ENCODE measurements at places on chromosomes 1 and 21. TPM values are rescaled to one million over a fixed set of nuclear protein-coding genes. Genes with fewer than 3 reads are reported as not detected.

DNA sequence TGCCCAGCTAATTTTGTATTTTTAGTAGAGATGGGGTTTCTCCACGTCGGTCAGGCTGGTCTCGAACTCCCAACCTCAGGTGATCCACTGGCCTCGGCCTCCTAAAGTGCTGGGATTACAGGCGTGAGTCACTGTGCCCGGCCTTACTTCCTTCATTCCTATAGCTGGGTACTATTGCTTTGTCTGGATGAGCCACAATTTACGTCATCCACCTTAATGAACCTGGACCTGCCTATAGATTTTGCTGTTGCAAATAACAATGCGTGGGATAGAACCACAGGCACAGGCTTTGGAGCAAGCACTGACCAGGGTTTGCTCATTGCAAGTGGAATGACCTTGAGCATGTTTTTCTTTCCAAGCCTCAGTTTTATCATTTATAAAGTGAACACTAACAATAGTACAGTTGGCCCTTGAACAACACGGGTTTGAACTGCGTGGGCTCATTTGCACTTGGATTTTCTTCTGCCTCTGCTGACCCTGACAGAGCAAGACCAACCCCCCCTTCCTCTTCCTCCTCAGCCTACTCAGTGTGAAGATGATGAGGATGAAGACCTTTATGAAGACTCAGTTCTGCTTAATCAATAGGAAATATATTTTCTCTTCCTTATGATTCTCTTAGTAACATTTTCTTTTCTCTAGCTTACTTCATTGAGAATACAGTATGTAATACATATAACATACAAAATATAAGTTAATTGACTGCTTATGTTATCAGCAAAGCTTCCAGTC, 33.3 kb upstream of the BECN2 start:
- no peaks in the 10 kb centered on the region for H3K4me1 ChIP-seq
- no peak overlapping the region for H3K4me3 ChIP-seq

- peak overlapping the region; percentile 68 for H3K27ac ChIP-seq
- H3K27me3 ChIP-seq = no peaks in the 10 kb centered on the region
- H3K36me3 ChIP-seq = no peaks in the 10 kb centered on the region
Measured at GRCh38 chr1:160645386-160646130, 1.3 kb downstream of the SLAMF1 start.

- H3K4me3 ChIP-seq = no peak overlapping the region
- DNase-seq = no peak
- H3K4me1 ChIP-seq = no peaks in the 10 kb centered on the region
Measured at GRCh38 chr21:17402937-17403336, 109.9 kb upstream of the CXADR start.

DNA sequence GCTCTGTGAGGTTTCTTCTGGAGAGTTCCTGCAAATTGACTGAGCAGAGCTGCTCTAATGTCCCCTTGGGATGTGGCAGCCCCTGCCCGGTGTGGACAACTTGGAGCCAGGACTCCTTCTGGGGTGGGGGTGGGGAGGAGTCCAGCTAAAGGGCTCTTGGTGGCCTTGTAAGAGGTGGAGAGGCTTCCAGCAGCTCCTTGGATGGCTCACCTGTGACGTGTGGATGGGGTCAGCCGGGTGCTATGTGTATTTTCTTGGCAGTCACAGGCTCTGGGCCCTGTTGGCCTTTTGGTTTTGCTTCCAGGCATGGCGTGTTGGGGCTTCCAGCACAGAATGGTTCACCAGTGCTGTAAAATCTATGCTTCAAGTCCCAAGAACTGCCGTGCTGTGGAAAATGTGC, 38.2 kb downstream of the TRAPPC10 start:
- peaks cover 29% of the 10 kb centered on the region for H3K36me3 ChIP-seq
- no peak overlapping the region for H3K27ac ChIP-seq
- no peak overlapping the region for H3K4me3 ChIP-seq
- DNase-seq = no peak

BMP8A gene
- not detected for polyA plus RNA-seq

HOOK1 gene
- 5.2 TPM for polyA plus RNA-seq
